ENCODE measurements at places on chromosomes 2 and 18.

DNA sequence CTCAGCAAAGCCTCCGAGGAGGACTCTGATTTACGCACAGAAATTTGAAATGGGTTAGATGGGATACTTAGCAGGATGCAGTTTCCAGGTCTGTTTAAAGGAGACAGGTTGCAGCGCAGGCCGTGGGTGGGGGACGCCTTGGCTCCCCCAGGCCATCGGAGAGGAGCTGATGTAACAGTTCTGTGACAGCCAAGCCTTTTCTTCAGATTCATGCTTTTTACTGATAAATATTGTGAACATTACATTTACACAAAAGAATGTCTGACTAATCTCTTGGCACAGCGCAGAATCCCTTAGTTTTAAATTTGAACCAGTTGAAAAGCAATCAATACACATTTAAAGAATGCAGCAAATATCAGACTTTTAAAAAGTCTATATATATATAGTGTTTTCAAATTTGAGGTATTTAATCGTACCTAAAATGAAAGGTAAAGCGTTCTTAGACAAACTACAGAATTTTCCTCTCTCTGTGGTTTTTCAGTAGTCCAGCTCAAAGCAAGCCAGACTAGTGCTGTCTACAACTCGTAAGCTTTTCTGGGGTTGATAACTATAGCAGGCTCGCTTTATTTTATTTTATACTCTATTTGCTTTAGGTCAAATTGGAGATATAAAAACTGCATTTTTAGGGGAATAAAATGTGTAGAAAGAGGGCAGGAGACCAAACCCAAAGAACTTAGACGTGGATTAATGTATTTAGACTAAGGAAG is 221.9 kb downstream of the PIEZO2 start:
- no peak for DNase-seq

- no peak for DNase-seq
Measured at GRCh38 chr2:30225131-30225762, 6.1 kb upstream of the LBH start.

DNA sequence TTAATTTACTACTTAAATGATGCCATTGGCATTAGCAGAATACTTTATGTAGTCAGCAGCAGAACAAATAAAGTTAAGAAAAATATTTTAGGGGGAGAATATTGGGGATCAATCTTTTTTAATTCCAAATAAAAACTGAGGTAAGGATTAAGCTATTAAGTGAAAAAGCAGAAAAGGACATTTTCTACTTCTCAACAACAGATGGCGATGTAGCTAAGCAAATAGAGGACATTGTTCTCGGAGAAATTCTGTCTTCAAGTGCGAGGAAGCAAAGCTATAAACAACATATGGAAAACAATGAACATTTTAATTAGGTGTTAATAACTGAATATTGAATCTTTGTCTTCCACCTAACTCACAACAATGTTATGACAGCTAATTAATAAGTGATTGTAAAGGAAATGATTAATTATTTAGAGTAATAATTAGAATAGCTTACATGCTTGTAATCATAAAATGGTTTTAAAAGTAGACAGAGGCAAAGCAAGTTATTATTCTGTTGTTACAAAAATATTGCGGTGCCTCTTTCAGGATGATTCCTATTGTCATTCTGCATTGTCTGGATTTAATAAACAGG is 32.9 kb upstream of the CCDC93 start:
- DNase-seq: no peak

GRCh38 chr2:21055879-21056790 is 12.3 kb upstream of the APOB start:
- DNase-seq: no peak
